Motor neuron (in vitro differentiated cells): ENCODE measurements at places on chromosomes 13 and 19.
A peak's percentile ranks its signal among the peaks of the same experiment; 100 is the strongest.

DNA sequence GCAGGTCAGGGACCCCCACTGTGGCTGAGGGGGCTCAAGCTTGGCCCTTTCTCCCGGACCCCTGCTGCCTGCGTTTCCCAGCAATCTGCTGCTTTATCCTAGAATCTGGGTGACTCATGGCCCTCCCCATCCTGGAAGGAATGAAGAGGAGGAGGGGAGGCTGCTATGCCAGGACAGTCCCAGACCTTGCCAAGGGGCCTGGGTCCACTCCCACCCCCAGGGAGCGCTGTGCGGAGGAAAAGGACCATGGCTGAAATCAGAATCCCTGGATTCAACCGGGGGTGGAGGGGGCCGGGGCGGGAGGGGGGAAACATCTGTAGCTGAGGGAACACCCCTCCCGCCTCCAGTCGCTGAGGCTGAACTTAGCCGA, 20.5 kb downstream of the ZNF114 start:
- ATAC-seq: peak; percentile 73

DNA sequence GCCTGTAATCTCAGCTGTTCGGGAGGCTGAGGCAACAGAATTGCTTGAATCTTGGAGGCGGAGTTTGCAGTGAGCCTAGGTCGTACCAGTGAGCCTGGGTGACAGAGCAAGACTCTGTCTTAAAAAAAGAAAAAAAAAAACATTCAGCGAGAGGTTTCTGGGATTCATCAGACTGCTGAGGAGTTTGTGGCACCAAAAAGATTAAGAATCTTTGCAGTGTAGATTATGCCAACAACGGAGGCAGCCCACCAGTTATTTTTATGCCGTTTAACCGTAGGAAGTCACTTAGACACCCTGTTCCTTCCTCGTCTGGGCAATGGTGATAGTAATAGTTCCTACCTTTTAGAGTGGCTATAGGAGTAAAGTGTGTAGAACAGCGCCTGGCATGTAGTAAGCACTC, 2.5 kb downstream of the COX6B1 start:
- ATAC-seq: no peak

GRCh38 chr19:18007044-18007916, 690 bp upstream of the ARRDC2 start:
- ATAC-seq: peak; percentile 70

DNA sequence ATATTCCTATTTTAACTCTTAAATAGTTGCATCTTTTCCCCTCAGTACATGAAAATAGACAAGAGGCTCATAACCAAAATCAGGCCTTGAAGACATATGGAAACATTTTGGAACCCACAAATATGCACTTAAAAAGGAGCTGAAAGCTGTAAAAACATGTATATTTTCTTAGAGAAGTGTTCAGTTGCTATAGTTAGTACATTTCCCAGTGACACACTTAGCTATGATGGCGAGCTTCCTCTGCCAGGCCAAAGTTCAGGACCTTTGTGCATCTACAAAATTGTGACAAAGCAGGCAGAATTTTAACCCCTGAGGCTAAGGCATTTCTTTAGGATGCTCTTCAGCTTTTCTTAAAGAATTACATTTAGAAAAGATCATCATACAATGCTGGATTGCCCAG, 54.5 kb downstream of the RCBTB2 start:
- ATAC-seq: no peak

- ATAC-seq: no peak
These were observed 37.4 kb downstream of the SCGB2B2 start for GRCh38 chr19:34639491-34640085.

DNA sequence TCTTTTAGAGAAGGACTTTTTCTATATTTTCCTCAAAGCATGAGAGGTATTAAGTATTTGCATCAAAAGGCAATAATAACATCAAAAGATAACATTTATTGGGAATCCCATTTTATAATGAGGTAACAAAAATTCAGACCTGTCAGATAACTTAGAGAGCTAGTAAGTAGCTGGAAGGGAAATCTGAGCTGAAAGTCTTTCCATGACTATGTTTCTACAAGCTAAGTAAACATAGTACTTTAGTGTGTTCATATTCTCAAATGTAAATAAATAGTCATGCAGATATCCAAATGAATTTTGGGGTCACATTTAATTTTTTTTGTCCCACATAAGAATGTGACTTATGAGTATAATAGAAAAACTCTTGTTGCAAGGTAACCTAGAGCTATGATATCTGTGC, 87.3 kb upstream of the FBXL3 start:
- no peak for ATAC-seq
